ENCODE measurements at places on chromosomes 1 and 21. TPM values are rescaled to one million over a fixed set of nuclear protein-coding genes. Genes with fewer than 3 reads are reported as not detected.

DNA sequence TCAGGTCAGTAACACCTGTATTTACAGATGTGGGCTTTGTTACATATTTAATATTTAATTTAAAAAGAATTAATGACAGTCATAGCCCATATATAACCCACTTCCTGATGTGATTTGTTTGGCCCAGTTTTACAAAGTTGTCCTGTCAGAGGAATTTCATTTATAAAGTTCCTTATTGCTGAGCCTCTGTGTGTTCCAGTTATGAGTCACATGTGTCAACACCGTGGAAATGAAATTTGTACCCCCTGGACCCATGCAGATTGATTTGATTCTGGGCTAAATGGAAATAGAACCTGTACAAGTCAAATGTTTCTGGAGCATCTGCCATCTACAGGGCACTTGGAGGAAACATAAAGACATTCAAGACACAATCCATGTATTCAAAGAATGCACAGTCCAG lies 149.2 kb downstream of the CACNA1E start:
- no peak for DNase-seq

- no peak for DNase-seq
These were observed 56.8 kb downstream of the ATP6V1G3 start for GRCh38 chr1:198483645-198484044.

GRCh38 chr1:210125143-210125542 lies 107.5 kb upstream of the SERTAD4 start:
- DNase-seq: no peak

DNA sequence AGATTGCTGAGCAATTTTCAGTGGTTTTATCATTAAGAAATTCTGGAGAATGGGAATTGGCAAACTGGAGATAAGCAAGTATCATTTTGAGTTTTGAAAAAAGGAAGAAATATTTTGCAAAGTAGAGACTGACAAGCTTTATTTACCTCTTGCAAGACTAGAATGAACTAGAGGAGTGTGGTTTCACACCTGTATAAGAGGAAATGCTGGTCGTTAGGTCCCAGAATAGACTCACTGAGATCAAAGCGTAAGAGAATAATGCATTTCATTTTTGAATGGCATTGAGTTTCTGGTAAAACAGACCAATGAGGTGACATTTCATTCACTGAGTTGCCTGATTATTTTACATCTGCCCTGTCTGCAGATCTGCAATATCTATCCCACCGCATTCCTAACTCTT lies 308.1 kb downstream of the ADGRL2 start:
- DNase-seq: peak; percentile 1

DNA sequence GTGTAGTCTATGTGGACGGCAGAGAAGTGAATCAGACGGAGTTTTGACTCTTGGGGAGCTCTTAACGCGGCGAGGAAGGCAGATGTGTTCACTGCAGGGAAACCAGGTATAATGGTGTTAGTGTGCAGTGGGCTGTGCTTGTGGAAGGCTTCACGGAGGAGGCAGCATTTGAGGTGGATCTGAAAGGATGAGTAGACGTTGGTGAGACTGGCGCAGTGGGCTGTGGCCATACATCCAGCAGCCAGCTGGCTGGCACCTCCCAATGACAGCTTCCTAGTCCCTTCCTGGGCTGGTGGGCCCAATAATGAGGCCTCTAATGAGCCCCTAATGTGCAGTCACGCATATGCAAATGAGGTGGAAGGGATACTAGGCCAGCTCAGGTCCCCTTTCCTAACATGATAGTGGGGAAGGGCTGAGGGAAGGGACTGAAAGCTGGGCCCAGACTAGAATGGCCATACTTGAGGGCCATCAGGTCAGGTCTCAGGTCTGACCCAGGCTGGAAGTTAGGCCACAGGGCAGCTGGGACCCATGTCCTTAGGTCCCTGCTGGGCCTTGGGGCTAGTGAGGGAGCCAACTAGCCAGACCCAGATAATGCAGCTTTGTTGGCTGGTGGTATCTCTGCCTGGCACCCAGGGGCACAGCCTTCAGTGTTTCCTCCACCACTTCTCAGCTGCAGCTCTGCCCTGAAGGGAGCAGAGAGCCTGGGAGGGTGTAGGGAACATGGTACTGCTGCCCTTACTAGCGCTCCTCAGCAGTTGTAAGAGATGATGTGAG lies 3.8 kb downstream of the MAP7D1 start:
- peak; percentile 25 for DNase-seq

GRCh38 chr21:26572702-26573381 lies at the start of gene CYYR1:
CYYR1 (minus strand) TSS chr21:26573286; CDS start chr21:26572940, 346 bp downstream.
- no peak for DNase-seq

DNA sequence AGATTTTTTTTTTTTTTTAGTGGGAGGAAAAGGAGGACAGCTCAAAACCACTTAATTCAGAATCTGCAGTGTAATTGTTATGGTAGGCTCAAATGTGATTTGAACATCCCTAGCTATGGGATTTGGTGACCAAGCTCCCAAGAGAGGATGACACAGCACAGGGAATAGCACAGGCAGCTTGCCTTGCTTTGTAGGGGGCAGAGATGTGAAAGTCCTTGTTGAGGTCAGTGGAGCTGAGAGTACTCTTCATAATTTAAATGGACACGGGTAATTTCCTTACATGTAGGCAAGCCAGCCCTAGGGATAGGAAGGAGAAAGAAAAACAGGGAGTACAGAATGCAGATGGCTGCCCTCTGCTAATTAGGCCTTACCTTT lies 3.2 kb upstream of the UCK2 start:
- no peak for DNase-seq

- DNase-seq: no peak
These were observed 50.8 kb upstream of the NEK7 start for GRCh38 chr1:198106011-198106410.

DNA sequence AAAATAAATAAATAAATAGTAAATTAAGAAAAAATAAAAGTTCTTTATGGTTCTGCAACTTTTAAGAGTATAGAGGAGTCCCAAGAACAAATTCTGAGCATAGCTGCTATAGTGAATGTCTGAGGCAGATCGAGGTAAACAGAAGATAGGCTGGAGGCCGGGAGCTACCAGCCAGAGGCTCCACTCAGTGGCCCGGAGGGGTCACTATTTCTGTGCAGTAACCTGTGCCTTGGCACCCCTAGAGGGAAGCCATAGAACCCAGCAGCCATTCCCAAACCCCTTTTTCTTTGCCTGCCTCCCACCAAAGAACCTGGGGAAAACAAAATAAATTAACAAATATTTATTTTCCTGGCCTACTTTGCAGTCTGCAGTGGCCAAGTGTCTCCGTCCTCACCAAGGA lies 38.4 kb upstream of the HEATR1 start:
- DNase-seq: no peak

DNA sequence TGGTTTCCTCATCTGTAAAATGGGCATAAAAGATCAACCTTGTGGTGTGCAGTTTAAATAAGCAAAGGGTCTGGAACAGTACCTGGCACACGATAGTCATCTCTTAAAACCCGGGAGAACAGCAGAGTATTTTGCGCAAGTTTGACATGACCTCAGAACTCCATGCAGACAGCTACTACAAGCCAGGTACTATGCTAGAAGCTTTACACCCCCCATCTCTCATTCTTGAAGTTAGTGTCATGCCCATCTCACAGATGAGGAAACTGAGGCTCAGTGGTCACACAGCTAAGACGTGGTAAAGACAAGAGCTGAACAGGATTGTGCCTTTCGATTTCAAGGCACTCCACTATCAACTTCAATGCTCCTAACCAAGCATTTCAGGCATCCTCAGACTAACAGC lies 78.7 kb downstream of the CAPZB start:
- no peak for DNase-seq

DNA sequence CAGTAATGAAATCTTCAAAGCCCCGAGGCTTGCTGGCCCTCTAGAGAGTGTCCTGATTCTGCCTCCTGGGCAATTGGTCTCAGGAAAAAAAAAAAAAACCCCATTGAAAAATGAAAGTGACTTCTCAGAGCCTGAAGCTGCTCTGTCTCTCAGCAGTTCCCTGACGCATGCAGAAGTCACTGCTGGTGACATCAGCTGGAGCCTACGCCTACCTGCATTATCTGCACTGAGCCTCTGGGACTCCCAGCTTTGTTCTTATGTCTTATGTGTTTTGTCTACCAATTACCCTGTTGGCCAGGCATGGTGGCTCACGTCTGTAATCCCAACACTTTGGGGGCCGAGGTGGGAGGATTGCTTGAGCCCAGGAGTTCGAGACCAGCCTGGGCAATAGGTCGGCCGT lies 10.1 kb upstream of the SLC25A33 start:
- no peak for DNase-seq

DNA sequence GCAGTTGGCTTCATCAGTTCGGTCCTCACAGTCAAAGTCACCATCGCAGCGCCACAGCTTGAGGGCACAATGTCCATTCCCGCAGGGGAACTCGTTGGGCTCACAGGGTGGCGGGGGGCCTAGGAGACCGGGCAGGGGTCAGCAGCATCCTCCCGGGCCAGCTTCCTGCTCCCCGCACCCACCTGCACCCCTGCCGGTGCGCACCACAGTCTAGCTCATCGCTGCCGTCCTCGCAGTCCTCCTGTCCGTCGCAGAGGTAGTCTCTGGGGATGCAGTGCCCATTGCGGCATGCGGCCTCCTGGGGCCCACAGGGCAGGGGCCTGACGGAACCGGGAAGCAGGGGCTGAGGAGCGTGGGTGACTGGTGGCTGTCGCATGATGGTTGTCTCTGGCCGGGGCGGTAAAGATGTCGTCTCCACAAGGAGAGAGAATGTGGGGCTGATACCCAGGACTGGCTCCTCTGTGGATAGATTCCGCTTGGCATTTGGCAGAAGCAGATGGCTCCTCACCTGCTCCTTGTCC lies 49.8 kb downstream of the HSPG2 start:
- DNase-seq: no peak

DNA sequence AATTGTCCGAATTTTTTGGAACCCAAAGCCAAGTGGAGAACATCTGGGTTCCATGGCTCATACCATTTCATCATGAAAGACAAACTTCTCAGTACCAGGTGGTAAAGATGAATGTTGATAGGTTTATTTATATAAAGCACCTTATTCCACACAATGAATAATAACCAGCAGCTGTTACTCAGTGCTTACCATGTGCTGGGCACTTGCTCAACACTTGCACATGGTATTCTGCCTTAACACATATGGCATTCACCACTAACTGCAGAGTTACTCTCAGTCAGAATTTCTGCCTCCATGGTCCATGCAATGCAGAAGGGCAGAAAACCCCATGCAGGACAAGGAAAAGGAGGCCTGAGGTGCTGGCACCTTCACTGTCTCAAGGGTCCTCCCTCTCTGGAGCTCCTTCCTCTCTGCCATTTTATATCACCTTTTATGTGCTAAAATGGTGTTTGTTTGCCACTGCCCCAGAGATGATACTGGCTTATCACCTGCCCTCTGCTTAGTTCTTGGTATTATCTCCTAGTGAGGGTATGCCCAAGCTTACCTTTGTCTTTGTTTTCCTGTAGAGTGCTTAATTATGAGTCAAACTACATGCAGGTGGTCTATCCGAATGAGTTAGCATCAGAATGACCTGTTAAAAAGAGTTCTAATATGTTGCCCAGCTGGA lies 76.7 kb upstream of the ZNF326 start:
- no peak for DNase-seq

The GPR25 gene
- total RNA-seq: 0.83 TPM

The SPRR2A gene
- not detected for total RNA-seq

Measured in CD8-positive, alpha-beta T cell (primary cell).